DMS79 (cell line): ENCODE measurements at places on chromosomes 6 and 20.

DNA sequence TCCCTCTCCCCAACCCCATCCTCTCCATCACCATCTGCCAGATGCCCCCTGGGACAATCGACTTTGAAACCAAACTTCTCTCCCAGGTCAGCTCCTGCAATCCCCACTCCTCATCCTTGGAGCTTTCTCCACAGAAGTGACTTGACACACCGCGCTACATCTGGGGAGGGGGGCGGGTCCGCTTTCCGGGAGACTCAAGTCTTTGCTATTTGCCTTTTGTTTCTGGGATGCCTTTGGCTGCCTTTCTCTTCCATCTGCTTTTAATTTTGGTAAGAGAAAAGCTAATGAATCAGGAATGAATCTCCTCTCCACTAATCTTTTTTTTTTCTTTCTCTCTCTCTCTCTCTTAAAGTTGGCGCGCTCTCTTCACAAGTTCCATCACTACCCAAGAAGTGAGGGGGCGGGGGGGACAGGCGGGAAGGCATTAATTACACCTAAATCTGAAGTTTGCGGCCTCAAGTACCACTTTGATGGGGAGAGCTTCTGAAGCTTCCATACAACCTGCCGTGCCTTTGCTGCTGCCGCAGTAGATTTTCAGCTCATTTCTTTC lies 664 bp upstream of the TPBG start:
- no peak for DNase-seq

- DNase-seq: no peak
Observed at GRCh38 chr6:44735630-44735963, 348.1 kb downstream of the CDC5L start.

DNA sequence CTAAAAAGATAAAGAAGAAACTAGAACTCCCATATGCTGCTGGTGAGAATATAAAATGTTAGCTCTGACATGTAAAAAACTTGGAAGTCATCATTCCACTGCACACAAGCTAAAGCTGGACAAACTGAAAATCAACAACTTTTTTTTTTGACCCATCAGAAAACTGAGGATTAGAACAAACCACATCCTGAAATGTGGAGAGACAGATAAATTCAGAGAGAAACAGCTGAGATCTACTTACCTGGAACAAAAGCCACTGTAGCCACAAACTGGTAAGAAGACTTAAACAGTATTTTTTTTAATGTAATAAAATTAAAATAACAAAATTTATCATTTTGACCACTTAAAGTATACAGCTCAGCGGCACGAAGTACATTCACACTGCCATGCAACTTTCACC lies 408.5 kb upstream of the RGS17 start:
- no peak for DNase-seq

DNA sequence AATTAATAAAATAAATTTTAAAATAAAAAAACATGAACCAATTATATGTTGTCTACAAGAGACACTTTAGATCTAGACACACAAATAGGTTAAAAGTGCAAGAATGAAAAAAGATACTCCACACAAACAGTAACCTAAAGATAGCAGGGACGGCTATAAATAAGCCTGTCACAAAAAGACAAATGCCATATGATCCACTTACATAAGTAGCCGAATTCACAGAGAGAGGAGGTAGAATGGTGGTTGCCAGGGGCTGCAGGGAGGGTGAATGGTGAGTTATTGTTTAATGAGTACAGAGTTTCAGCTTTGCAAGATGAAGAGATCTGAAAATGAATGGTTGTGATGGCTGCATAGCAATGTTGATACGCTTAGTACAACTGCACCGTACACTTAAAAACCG lies 32.7 kb downstream of the KATNA1 start:
- no peak for DNase-seq

GRCh38 chr6:157464653-157465535 lies 83.9 kb downstream of the ZDHHC14 start:
- no peak for DNase-seq

- DNase-seq: no peak
Observed at GRCh38 chr20:64043768-64044167, 5.7 kb downstream of the SOX18 start.

DNA sequence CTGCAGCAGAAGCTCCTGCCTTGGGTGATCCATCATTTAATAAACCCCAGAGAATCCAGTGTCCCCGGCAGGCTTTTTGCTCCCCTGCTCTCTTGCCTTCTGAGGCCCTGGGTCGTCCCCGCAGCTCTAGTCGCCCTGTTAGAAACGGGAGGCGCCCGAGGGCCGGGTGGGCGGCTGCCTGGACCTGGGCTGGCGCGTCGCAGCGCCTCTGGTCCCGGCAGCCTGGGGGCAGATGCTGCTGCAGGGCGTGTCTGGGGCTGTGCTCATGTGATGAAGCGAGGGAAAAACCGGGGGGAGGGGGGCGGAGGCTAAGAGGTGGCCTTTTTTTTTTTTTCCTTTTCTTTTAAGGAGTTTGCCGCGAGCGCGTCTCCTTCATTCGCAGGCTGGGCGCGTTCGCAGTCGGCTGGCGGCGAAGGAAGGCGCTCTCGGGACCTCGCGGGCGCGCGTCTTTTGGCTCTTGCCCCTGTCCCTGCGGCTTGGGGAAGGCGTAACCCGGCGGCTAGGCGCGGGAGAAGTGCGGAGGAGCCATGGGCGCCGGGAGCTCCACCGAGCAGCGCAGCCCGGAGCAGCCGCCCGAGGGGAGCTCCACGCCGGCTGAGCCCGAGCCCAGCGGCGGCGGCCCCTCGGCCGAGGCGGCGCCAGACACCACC lies 394 bp downstream of the AKAP12 start:
- no peak for DNase-seq

- no peak for DNase-seq
Observed at GRCh38 chr20:37303637-37304036, 14.2 kb downstream of the MANBAL start.

DNA sequence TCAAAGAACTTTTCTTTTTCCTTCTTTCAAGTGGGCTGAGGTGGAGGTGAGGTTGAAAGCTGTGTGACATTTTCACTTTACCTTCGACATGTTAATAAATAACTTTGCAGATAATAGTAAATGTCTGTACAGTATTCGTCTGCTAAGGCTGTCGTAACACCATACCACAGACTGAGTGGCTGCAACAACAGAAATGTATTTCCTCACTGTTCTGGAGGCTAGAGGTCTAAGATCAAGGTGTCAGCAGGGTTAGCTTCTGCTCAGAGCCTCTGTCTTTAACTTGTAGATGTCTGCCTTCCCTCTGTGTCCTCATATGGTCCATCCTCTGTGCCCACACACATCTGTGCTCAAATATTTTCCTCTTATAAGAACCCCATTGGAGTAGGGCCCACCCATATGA lies 14.9 kb downstream of the PHACTR2 start:
- DNase-seq: no peak

GRCh38 chr20:8118039-8118438 lies 14.0 kb upstream of the PLCB1 start:
- no peak for DNase-seq

- no peak for DNase-seq
Observed at GRCh38 chr6:118456982-118457381, 91.1 kb upstream of the PLN start.

DNA sequence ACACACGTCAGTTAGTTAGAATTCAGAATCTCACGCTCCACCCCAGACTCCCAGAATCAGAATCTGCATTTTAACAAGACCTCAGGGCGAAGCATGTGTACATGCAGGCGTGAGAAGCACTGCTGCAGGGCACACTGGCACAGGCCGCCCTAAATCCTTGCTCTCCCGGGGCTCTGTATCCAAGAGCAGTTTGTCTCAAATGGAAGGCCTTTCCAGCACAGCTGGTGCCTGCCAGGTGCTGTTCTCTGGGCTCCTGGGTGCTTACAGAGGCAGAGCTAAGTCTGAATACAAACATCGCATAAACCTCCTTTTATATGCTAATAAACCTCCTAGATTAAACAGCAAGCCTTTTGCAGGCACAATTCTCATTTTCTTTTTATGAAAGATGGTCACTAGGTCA lies 119.1 kb upstream of the CD93 start:
- DNase-seq: no peak

- no peak for DNase-seq
Observed at GRCh38 chr20:6622041-6622440, 145.4 kb upstream of the BMP2 start.

DNA sequence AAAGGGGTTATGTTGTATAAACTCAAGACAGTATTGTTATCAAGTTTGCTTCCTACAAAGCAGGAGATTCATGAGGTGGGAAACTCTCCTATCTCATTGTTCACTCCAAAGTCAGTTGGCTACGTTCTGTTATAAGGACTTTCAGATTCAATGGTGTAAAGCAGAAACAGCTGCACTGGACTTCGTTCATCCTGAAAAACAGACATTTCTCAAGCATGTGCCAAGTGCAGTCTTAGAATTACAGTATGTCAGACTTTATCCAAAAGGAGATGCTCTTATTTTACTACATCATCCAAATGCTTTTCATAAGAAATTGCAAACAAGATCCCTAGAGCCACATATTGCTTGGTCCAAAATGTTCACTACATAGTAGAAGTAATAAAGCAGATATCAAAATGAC lies 14.9 kb downstream of the COL21A1 start:
- no peak for DNase-seq

- no peak for DNase-seq
Observed at GRCh38 chr6:167588920-167589614, 237.6 kb upstream of the AFDN start.

DNA sequence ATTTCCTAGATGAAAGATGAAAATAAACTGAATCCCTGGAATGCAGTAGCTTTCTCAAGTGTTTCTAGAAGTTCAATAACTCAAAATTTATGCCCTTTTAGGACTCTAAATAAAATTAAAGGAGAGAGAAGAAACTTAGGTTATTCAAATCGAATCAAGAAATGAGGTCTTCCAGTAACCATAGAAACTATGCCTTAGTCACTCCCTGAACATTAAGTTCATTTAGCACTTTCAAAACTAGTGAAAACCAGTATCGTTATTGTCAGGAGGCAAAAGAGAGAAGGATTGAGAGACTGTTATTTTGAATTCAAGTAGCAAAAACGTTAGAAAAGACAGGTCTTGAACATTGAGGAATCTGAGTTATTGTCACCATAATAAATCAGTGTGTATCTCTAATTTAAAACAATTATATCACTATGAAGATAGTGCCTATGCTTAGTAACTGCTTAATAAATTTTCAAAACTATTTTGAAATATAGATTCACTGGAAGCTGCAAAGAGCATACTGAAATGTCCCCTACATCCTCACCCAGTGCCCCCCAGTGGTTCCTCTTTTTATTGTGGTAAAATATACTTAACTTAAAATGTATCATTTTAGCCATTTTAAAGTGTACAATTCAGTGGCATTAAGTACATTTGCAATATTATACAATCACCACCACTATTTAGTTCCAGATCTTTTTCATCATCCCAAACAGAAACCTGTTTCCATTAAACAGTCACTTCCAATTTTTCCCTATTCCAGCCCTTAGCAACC lies 4.6 kb downstream of the RPP21 start:
- DNase-seq: no peak

DNA sequence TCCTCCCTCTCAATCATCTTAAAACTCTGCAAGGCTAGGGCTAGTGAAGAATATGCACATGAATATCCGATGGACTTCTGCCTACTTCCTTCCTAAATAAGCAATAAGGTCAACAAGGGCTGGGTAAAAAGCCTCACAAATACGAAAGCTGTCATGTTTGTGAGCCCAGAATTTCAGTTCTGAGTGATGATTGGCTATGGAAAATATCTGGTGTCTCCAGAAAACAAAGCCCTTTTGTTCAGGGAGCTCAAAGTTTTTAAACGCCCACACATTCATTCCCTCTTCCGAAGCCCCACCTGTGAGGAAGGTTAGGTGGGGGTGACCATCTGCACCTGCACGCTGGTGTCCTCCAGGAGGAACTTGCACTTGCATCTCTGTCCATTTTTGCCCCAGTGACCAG lies 126.9 kb upstream of the ARMC2 start:
- DNase-seq: no peak

GRCh38 chr6:87945966-87946365 lies 101.7 kb upstream of the SPACA1 start:
- DNase-seq: no peak

DNA sequence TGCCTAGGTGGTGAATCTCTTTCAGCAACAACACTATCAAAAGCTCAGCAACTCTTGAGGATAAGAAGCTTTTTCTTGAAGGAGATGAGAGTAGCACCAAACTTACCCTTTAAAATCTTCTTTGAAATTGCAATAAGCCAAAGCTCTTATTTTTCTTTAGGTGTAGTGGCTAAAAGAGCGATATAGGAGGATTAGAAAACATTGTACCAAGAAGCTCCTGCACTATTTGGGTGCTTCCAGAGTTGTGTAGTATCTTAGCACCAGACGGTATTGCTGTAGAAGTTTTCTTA lies 1.2 kb downstream of the FUT9 start:
- DNase-seq: no peak

DNA sequence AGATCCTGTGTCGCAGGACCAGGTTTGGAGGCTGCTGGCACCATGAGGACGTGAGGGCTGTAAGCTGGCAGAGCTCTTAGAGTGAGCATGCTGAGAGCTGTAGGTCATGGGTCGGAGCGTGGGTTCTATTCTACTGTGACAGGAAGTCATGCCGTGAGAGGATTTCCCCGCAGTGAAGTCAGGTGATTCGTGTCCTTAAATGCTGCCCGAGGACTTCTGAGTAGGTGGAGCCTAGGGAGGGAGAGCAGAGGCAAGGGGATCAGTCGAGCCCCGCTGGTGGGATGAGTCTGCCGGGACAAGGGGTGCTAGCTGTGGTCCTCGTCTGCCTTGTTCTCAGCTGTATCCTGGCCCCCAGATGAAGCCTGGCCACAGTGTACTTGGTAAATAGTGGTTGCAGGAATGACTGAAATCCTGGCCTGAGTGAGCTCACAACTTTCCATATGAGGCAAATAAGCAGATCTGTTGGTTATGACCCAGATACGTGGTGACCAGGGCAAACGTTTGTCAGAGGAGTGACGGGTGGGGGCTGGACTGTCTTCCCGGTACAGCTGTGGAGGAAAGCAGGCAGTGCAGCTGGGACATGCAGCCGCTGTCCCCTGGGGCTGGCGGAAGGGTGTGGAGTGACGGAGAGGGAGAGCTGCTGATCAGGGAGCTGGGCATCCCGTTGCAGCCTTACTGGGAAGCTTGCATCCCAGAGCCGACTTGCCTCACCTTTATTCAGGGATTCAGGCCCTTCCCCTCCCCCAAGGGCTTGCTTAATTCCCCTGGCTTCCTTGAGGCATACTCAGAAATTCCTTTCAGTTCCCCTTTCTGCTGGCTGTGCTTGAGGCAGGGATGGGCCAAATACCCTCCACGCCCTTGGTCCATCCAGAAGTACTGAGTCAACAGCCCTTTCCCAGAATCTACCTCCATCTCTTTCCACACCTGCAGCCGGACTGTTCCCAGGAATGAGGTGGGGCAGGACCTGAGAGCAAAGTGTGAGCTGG lies 250.9 kb upstream of the RREB1 start:
- no peak for DNase-seq
